ENCODE measurements at places on chromosomes 1 and 21.

GRCh38 chr1:107450899-107451664 lies 310.2 kb downstream of the NTNG1 start:
- peak; percentile 32 for DNase-seq

GRCh38 chr1:219438386-219438785 lies 174.5 kb downstream of the ZC3H11B start:
- no peak for DNase-seq

DNA sequence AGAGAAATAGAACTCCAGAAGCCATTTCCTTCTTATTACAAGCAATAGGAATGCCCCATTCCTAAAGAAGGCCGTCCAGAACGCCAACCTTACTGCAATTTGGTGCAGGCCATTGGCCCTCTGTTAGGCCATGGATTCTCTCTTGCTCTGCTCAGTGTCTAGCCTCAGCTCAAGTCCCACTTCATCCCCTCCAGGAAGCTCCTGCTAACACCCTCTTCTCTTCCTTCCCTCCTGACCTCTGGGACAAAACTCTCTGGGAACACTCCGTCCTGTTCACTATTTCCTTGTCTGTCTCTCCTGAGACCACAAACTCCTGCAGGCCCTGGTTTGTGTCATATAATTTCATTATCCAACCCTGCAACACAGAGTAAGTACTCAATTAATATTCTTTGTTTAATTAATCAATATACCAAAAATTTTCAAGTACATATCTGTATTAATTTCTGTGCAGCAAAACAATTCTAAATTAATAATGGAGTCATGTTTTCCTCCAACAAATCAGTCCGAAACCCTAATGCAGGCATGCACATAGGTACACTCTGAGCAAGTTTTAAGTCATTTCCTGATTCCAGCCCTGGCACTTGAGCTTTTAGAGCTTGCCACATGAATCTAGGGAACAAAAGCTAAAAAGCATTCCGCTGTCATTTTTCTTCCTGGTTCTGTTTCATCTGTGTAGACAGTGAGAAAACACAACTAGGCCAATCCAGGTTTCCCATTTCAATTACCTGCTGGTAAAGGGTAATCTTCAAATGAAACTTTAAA lies 245.3 kb downstream of the SETD4 start:
- DNase-seq = no peak

DNA sequence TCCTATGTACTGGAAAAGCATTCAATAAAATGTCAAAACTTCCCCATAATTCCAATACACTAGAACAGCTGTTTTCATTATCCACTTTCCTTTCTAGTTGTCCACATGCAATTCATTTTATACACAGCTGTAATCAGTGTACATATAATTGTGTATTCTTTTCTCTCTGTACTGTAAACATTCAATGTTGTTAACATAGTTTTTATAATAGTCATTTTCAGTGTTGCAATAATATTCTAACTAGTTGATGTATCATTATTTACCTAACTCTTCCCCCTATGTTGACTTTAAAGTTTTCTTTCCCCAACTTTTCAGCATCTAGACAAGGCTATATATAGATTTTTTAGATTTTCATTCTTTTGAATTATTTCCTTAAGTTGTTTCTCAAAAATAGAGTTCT lies 44.4 kb downstream of the DIPK1A start:
- DNase-seq = no peak

- no peak for DNase-seq
Observed at GRCh38 chr1:73205294-73205973, 923.1 kb upstream of the NEGR1 start.

DNA sequence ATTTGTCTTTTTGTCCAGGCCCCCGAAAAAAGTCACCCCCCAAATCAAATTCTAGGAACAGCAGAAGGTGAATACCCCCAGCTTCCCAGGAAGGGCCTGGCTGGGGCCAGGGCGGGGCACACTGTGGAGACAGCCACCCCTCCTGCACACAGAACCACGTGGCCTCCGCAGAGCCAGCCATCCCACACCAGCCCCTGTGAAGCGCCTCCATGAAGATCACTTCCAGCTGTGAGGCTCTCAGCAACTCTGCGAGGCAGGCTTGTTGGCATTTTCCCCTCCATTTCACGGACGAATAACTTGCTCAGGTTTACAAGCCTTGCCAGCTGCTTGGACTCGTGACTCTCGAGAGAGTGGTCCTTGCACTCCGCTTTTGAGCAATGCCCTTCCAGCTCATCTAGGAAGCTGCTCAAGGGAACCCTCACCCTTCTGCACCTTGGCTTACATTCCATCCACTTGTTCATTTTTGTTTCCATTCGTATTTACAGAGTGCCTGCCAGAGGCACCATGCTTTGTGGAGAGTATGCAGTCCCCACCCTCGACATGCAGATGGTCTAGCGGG lies 48.2 kb downstream of the SYT6 start:
- DNase-seq = no peak

DNA sequence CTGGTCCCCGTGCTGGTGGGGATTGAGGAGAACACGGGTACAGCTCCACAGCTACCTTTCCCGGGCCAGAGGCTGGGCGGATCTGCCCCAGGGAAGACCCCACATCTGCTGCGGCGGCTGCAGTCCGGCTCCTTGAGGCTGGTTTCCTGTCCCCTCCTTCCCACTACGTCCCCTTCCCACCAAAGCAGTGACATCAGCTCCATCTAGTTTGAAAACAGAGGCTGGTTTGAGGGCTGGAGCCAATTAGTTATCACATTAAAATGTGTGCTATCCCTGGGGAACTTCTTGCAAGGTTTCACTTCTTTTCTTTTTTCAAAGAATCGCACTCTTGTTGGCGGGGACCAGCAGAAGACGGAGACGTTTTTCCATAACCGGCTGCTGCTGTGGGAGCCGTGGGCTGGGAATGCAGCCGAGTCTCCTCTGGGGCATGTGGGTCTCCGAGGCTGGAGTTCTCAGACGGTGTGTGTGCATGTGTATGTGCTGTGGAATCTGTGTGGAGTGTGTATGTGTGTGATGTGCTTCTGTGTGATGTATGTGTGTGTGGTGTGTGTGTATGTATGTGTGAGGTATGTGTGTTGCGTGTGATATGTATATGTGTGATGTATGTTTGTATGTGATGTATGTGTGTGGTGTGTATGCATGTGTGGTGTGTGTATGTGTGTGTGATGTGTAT lies 8.9 kb upstream of the PCBP3 start:
- DNase-seq = no peak

DNA sequence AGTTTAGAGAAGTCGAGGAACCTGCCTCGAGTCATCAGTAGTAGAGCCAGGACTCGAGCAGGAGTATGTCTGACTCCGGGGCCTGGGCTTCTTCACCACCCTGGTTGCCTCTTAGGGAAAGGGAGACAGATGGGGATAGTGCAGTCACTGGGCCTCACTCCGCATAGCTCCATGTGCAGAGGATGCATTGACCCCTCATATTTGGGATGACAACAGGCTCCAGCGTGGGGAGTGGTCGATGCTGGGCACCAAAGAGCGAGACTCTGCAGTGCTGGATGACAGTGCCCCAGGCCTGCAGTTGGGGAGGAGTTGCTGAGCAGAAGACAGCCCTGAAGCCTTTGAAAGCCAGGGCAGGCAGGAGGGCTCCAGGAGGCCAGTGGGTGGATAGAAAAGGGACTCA lies 20.8 kb upstream of the TENT5C start:
- DNase-seq = no peak

- DNase-seq = no peak
Observed at GRCh38 chr1:173367136-173367535, 110.0 kb upstream of the PRDX6 start.

- DNase-seq = no peak
Observed at GRCh38 chr1:66576645-66577044, 42.7 kb downstream of the SGIP1 start.

DNA sequence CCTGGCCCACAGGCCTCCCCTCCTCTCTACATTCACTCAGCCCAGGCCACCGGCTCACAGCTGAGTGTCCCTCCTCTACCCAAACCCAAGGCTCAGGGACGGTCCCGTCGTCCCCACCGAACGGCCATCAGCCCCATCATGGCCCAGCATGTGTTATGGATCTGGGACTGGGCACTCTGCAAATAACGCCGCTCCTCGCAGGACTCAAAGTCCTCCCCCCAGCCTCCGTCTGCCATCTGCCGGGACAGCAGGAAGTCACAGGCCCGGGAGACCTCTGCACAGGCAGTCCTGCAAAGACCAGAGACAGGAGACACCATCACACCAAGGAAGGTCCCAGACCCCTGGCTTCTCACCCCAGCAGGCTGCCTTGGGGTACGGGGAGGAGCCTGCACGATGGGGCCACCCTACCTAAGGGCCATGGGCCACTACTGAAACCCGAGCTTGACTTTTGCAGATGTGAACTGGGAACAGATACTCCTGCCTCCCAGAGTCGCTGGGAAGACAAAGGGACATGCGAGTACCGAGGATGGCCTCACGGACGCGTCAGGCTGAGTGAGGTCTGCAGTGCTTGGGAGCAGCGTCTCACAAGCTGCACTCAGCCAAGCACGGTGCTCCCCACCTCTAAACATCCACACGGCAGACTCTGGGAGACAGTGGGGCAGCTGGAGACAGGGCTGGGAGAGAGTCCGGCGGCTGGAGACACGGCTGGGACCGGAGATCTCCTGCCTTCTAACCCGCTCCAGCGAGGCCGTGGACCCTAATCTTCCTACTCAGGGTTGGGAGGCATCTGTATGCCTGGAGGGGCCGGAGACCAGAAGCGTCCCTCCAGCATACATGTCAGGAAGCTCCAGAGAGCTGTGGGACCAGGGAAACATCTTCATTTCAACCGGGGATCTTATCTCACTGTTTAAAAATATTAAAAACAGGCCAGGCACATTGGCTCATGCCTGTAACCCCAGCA lies 10.4 kb upstream of the SPATC1L start:
- DNase-seq = no peak

DNA sequence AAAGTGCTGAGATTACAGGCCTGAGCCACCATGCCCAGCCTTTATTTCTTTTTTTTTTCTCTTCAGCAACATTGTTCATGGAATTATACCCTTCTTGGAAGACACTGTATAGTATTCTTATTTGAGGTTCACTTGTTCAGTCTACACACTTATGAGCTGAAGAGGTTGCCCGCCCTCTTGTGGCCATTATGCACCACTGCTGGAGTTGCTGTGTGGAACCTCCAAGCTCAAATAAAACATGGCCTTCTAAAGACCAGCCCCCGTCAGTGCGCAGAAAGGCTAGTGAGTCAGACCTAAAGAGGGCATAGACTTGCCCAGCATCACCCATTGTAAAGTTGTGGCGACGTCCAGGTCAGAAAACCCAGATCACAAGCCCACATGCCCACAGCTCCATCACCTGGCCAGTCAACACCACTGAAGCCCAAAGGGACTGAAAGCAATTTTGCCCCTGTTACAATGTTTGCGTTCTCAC lies 20.4 kb downstream of the LURAP1 start:
- peak; percentile 75 for DNase-seq

- no peak for DNase-seq
Observed at GRCh38 chr21:42189431-42189830, 29.5 kb upstream of the ABCG1 start.

- DNase-seq = no peak
Observed at GRCh38 chr1:175287849-175288248, 95.3 kb upstream of the KIAA0040 start.

Data from GM20000 (cell line).